ENCODE measurements at places on chromosomes 7 and 10. TPM values are rescaled to one million over a fixed set of nuclear protein-coding genes. Genes with fewer than 3 reads are reported as not detected.

Gene TAS2R41
- total RNA-seq = 0.16 TPM

Gene CASP7
- total RNA-seq = 28.7 TPM

Gene RSBN1L
- 14.3 TPM for total RNA-seq

Gene TWNK
- total RNA-seq = 3.4 TPM

Gene SSC4D
- total RNA-seq = 3.2 TPM

Gene ITIH2
- total RNA-seq = 0.14 TPM

- no peak for DNase-seq
Observed at GRCh38 chr10:96978621-96979154, 146.6 kb downstream of the LCOR start.

DNA sequence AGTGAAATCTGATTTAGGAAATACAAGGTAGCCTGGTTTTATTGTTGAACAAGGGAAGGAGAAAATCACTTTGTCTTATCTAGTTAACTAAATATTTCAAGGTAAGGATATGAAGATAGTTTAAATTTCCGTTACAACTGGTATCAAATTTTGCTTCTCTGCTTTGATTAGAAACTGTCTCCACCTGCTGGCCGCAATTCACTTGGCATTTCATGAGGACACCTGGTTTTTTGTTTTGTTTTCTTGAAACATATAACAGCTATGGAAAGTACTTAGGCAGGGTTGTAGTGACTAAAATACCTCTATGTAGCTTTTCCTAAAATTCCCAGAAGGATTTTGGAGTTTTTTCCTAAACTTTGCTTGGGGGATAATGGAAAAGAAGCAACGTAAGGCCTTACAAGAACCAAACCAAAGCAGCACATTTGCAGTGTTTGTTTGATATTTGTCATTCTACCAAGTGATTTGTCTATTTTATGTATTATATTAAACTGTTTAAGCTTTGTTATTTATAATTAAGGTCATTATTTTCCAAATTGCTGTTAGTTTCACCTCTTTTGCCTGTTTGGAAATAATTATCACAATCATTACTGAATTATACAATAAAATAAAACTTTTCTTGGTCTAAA, 73.6 kb downstream of the AHCYL2 start:
- DNase-seq = no peak

DNA sequence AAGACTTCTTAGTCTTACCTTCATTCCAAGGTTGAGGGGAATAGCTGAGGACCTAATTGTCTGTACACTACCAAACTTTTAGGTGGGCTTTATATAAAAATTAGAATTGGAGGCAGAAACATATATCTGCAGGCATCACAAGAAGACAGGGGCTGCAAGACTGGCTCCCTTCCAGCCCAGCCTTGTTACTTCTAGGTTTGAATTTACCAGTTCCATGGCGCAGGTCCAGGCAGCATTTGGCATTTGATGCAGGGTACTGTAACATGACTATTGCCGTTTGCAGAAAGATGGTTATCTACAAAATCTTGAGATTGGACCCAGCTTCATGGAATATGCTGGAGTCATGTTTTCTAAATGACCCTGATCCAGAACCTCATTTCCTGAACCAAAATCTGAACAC, 105.4 kb upstream of the RHOBTB1 start:
- peak; percentile 42 for DNase-seq

GRCh38 chr10:95266674-95267095, 24.1 kb downstream of the PDLIM1 start:
- DNase-seq = peak; percentile 60

DNA sequence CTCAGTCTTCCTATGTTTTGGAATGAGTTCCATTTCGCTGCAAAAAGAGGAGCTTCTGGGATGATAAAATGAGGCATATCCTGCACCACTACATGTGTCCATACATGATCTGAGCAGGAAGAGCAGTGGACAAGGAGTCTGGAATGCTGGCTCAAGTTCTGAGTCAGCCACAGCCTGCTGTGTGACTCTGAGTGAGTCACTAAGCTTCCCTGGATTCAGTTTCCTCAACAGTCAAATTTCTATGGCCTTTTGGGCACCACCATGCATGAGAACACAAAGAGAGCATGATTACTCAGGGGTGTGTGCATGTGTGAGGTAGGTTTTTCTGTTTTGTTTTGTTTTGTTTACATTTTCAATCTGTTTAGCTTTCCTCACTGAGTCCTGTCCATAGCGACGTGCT, 254.6 kb downstream of the ANKRD30A start:
- DNase-seq = no peak

All from pancreas (tissue), 10 donors.